ENCODE measurements at places on chromosomes 5 and 9.

DNA sequence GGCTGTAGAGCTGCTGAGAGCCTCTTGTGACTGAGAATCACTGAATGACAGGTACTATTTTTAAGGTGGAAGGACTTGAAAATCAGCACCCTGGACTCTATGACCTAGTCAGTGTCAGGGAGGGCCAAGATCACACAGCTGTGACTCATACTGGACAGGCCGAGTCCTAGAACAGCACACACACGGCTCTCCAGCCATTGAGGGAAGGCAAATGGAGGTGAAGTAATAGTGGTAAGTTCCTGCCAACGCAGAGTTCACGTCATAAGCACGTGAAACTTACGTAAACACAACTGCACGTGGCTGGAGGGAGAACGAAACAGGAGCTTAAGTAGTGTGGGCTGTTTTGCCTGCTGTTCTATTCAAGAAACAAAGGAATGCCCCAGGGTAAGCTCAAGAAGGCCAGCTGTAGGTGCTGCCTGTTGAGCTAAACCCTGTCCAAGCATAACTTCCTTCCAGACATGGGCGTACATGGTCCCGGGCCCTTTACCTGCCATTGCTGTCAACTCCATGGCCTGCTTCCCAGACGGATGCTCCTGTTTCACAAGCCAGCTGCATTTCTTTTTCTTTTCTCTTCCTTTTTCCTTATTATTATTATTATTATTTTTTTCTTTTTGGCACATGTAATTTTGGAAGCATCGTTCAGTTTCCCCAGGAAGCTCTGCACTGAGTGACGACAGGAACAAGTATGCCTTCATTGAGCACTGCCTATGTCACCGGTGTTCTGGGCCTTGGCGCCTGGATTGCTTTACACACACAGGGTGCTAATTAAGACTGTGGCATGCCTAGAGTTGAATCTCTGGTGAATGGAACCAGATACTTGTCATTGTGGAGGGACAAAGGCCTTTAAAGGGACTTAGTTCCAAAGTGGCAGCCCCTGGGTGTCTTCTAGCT is 10.2 kb upstream of the LCP2 start:
- DNase-seq, result no peak

DNA sequence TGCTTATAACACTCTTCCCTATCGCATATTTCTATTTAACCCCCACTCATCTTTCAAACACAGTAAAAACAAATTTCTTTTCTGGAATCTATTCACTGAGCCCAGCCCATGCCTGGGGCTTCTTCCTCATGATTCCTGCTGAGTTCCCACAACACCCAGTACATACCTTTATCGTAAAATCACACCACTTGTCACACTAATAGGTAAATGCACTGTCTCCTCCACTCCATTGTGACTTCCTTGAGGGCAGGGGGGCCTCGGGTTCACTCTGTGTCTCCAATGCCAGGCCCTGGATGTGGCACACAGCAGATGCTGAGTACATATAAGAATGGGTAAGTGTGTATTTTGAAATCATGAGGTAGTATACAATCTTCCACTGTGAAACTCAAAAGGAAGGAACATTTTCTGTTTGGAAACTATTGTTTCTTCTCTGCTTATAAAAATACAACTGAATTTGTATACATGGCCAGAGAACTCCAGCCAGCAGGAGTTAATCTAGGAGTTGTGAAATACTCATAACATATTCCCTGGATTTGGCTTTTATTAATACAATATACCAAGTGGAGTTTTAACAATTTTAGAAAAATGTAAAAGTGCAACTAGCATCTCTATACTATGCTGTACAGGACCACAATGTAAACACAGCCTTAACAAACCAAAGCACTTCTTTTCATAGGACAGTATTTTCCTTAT is 7.2 kb downstream of the PLK2 start:
- DNase-seq, result no peak

DNA sequence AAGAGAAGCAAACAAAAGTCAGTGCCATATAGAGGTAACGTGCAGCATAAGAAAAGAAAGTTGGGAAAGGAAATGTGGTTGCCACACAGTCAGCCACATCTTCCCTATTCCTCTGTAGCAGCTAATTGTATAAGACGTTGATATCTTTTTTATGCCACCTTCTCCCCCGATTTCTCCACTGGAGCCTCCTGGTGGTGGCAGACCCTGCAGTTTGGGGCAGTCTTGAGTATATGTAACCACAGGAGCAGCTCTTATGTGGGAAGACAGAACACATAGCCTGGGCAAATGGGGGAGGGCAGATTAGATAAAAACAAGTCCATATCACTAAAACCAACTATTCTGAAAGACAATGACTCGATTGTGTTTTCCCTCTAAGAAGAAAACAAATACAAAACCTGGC is 99.7 kb downstream of the PLCXD3 start:
- peak; percentile 42 for DNase-seq

GRCh38 chr5:34501840-34502239 is 154.3 kb upstream of the RAI14 start:
- no peak for DNase-seq

DNA sequence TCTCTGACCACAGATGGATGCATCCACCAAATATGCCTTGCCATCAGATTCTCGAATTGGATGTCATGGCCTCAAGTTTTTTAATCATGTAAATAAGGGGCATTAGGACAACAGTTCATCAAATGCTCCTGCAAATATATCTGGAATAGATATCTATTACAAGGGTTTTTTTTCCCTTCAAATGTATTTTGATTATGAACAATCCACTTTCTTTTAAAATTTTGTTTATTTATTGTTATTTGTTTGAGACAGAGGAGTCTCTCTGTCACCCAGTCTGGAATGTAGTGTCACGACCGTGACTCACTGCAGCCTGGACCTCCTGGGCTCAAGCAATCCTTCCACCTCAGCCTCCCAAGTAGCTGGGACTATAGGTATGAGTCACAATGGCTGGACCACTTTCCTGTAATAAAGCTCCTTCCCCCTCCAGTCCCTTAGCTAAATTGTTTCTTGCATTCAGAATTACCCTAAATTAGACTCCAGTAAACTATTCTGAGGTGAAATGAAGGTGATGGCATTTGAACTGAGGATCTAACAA is 1412.1 kb downstream of the EFNA5 start:
- no peak for DNase-seq

- DNase-seq, result no peak
These were observed 98.7 kb downstream of the EDIL3 start for GRCh38 chr5:84285641-84286637.

DNA sequence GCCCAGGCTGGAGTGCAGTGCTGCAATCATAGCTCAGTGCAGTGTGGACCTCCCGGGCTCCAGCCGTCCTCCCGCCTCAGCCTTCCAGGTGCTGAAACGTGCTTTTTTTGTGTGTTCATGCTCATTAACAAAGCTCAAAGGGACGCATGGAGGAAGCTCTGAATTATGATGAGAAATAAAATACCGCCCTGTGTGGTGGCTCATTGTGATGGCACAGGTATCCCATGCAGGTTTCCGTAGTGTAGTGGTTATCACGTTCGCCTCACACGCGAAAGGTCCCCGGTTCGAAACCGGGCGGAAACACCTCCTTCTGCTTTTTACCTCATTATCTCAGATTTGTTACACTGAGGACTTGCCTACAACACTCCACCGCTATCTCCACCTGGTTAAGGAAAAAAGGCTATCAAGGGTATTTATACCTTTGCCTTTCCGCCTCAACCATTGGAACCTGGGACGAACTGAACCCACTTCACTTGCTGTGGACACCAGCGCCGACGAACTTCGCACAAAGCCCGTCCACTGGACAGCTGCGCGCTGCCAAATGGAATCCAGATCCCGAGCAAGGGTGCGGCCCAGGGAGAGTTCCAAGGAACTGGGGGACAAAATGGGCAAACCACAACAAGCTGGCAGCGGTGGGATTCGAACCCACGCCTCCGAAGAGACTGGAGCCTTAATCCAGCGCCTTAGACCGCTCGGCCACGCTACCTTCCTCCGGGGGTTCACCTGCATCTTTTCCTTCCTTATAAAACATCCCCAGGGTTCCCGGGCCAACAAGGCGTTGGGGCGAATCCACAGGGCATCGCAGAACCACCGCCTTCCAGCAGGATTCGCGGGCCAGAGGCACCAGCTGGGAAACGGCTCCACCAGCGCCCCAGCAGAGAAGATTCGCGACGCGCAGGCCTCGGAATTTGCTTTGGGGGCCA is 26.3 kb downstream of the OR2V2 start:
- DNase-seq, result peak; percentile 93

- DNase-seq, result no peak
These were observed 315.6 kb upstream of the DAB2 start for GRCh38 chr5:39740404-39740803.

GRCh38 chr9:35553670-35554543 is 51.2 kb upstream of the TESK1 start:
- peak; percentile 70 for DNase-seq

GRCh38 chr5:20605732-20606525 is 617.9 kb upstream of the CDH18 start:
- no peak for DNase-seq

- no peak for DNase-seq
These were observed 174.7 kb downstream of the NR3C1 start for GRCh38 chr5:143228597-143229293.

- DNase-seq, result no peak
These were observed 183.5 kb downstream of the CDK5RAP2 start for GRCh38 chr9:120396418-120396817.

- DNase-seq, result no peak
These were observed 2.2 kb downstream of the NAA35 start for GRCh38 chr9:85942913-85943709.

GRCh38 chr9:87216897-87217455 is 269.7 kb upstream of the GAS1 start:
- no peak for DNase-seq

DNA sequence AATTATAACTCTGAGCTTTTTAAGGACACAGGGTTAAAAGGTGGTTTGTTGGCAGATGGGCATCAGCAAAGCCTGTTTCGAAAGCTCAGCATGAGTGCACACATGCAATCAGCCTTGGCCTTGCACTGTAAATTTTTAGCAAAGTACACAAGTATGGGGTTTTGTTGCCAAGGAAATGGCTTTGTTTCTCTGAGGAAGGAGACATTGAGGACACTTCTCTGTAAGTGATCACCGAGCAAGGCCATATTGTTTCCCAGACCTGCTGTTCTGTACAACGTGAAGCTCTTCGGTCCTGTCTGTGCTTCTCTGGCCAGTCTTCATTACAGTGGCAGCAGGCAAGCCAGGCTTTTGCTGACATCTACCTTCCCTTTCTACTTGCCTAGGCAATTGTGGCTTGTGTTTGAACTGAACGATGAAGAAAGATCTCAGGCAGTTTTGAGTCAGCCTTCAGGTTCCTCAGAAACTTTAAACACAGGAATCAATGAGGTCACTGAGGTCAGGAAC is 27.9 kb upstream of the GLRX start:
- DNase-seq, result no peak

DNA sequence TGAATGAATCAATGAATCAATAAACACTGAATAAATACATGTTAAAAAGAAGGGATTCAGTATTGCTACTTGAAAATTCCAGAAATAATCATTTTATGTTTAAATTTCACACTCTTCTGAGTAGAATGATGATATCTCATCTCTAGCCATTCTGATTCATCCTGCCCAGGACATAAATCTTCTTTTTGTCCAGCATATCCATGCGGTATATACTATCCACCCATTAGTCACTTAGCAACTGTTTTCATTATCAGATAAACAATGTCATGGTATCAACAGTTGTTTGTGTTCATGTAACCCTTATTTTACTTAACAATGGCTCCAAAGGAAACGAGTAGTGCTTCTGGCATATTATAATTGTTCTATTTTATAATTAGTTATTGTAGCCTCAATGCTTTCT is 432.4 kb upstream of the SMC2 start:
- DNase-seq, result no peak

GRCh38 chr9:75803130-75803529 is 87.3 kb upstream of the PCSK5 start:
- DNase-seq, result no peak

- DNase-seq, result no peak
These were observed 21.4 kb downstream of the IPPK start for GRCh38 chr9:92648474-92648971.

- DNase-seq, result no peak
These were observed 117.6 kb downstream of the PCSK1 start for GRCh38 chr5:96315431-96315830.

GRCh38 chr5:157971571-157972216 is 112.7 kb upstream of the CLINT1 start:
- peak; percentile 43 for DNase-seq

GRCh38 chr9:90975781-90976538 is 174.3 kb downstream of the SYK start:
- no peak for DNase-seq

DNA sequence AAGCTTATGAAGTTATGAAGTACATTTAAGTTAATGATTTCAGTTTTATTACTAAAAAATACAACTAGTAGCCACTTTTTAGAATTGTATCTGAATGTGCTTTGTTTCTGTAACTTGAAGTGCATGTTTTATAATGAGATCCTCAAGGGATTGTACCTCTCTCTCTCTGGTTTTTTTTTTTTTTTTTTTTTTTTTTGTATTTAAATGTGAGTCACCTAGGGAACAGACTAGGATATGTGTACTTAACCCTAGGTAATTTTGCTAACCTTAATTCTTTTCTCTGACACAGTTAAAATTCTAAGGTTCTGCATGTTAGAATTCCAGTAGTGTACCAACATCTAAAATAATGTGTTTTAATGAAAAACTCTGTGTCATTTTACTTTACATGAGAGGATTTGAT is 59.5 kb downstream of the CDC42SE2 start:
- no peak for DNase-seq

- no peak for DNase-seq
These were observed 72.6 kb downstream of the OXCT1 start for GRCh38 chr5:41797662-41798061.

DNA sequence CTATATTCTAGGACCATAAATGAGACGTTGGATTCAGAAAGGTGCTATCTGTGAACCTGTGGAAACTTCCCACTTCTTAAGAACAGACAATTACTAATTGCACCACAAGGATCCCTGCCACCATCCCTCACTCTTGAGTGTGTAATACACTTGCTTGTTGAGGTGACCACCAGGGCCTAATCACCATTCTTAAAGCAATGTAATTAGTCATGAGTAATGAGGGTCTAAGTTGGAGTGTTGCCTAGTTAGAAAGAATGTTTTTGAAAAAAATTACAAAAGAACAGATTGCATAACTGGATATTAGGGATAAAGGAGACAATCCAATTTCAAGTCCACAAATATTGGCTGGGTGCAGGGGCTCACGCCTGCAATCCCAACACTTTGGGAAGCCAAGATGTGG is 56.9 kb upstream of the TRIO start:
- no peak for DNase-seq

DNA sequence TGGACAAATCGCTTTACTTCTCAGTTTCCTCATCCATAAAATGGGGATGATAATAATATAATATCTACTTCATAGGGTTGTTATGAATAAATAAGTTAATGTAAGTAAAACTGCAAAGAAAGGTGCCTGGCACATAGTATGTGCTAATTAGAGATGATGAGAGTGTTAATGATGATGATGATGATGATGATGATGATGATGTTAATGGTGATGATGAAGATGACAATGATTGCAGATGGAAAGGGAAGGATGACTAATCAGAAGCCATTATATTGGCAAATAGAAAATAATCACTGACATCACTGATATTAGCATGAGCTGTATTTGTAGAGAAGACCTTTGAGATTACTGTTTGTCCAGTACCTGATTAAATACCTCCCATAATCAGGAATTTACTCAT is 20.6 kb downstream of the RAD1 start:
- DNase-seq, result no peak
